Fibroblast of the aortic adventitia (primary cell): ENCODE measurements at places on chromosomes 12 and 14. TPM values are rescaled to one million over a fixed set of nuclear protein-coding genes. Genes with fewer than 3 reads are reported as not detected.

CACNA2D4 gene
- 0.08 and 0.27 TPM in 2 replicates for total RNA-seq

SSPN gene
- 9.3 and 23.0 TPM in 2 replicates for total RNA-seq

KRT3 gene
- total RNA-seq = not detected in 2 replicates

SLC6A12 gene
- not detected in 2 replicates for total RNA-seq

PFDN5 gene
- 441 and 577 TPM in 2 replicates for total RNA-seq

FZD10 gene
- not detected in 2 replicates for total RNA-seq

GPR132 gene
- 0.09 and 0.16 TPM in 2 replicates for total RNA-seq

KRT79 gene
- not detected in 2 replicates for total RNA-seq

SCYL2 gene
- 49.1 and 49.4 TPM in 2 replicates for total RNA-seq

CLEC4C gene
- not detected in 2 replicates for total RNA-seq

GDF11 gene
- total RNA-seq = 2.4 and 4.7 TPM in 2 replicates

ASIC1 gene
- total RNA-seq = 4.9 and 5.2 TPM in 2 replicates

SIRT4 gene
- 0.90 and 3.6 TPM in 2 replicates for total RNA-seq

ANKRD33 gene
- 0.09 TPM in 1 of 2 replicates, not detected in the other for total RNA-seq

C12orf57 gene
- 100 and 156 TPM in 2 replicates for total RNA-seq

VTI1B gene
- total RNA-seq = 48.5 and 69.0 TPM in 2 replicates

GRCh38 chr14:77583657-77584056 lies 32.8 kb downstream of the SPTLC2 start:
- DNase-seq = no peak

DNA sequence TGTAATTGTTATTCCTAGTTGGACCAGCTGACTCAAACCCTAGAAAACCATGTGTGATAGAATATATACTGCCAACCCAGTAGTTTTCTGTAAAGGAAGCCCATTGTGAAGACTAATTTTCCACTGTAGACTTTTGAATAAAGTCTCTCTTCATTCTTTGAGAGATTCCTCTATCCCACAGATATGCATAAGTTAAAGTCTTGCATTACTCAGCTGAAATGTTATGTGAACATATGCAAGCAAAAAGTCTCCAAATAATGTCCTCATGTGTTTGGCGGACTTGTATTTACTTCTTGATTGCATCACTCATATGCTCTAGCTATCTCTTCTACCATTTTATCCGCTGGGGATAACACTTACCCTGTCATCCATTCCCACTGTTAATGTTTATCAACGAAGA lies 35.1 kb upstream of the OTOGL start:
- no peak for DNase-seq

- peak; percentile 42 for DNase-seq
Observed at GRCh38 chr12:122096591-122097149, 18.1 kb downstream of the MLXIP start.

DNA sequence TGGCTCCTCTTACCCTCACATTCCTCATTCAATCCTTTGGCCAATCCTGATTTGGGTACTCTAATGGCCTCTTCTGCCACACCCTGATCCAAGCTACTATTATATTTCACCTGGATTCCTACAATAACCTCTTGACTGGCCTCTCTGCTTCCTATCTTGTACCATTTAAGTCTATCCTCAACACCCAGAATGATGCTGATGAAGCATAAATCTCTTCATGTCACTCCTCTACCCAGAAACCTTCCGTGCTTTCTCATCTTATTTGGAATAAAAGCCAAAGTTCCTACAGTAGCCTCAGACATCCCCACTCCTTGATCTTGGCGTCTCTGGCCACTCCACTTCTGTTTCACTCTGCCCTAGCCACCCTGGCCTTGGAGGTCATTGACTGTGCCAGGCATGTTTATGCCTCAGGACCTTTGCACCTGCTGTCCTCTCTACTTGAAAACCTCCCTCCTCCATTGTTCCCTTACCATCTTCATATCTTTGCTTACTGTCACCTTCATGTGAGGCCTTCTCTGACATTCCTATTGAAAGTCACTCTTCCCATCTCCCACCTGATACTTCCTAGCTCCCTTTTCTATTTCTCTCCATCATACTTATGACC lies 46.4 kb upstream of the NRXN3 start:
- DNase-seq = no peak

GRCh38 chr12:124512667-124513296 lies 54.6 kb downstream of the NCOR2 start:
- DNase-seq = peak; percentile 95

GRCh38 chr14:104604458-104605449 lies at the start of gene TMEM179:
Gene TMEM179 (minus strand): TSS chr14:104604772. CDS start chr14:104604741, 31 bp downstream.
- no peak for DNase-seq

GRCh38 chr12:104060791-104061190 lies 3.5 kb upstream of the HCFC2 start:
- no peak for DNase-seq

DNA sequence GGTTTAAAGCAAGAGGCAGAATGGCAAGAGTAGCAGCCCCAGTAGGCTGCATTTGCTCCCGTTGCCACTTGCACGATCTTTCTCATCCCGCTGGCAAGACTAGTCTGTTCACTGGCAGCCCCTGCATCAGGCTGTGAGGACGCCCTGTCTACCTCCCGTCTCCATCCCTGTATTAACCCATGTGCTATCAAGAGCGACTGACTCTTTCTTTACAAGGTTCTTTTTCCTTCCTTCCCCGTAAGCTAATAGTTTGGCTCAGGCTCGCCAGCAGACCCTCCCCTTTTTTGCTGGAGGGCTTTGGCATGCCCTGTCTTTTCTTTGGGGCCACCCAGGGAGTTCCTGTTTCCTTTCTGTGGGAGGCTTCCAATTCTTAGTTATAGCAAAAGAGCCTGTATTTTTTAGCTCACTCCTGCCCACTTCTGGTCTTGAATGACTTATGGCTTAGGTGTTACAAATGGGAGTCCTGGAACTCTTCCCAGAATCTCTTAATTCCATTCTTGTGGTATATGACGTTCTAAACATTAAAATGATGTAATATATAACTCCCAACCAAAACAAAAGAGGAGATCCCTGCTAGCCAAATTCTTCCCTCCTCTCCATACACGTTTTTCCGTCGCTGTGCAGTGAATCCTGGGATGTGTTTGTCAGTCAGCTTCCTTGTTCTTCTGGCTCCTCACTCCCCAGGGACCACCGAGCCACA lies 149.0 kb downstream of the PRKCH start:
- peak; percentile 97 for DNase-seq

- peak; percentile 93 for DNase-seq
Observed at GRCh38 chr12:123633379-123634141, at the start of the genes EIF2B1 and GTF2H3. Gene EIF2B1 (minus strand): TSS chr12:123633686. CDS start chr12:123633557, 129 bp downstream. Gene GTF2H3 (plus strand): TSS chr12:123633829. CDS start chr12:123633860, 31 bp downstream.

DNA sequence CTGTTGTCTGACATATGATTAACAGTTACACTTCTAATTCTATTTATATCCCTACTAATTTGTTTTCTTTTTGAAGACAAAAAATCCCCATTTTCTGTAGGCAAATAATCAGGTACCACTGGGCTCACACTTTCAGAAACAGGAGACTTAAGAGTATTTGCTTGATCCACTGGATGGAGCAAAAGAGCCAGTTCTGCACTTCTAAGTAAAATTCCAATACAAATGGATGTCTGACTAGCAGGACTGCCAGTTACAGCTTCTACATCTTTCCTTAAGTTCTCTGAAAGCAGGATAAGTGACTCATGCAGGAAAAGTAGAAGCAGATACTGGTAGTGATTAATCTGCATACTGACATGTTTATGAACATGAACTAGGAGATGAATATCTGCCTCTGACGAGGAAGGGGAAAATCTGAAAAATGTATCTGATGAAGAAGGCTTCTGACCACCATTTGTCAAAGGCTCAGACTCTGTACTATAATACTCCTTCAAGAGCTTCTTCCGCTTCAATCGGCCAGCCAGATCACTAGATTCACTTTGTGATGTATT lies 73.8 kb upstream of the ANKS1B start:
- DNase-seq = peak; percentile 92

DNA sequence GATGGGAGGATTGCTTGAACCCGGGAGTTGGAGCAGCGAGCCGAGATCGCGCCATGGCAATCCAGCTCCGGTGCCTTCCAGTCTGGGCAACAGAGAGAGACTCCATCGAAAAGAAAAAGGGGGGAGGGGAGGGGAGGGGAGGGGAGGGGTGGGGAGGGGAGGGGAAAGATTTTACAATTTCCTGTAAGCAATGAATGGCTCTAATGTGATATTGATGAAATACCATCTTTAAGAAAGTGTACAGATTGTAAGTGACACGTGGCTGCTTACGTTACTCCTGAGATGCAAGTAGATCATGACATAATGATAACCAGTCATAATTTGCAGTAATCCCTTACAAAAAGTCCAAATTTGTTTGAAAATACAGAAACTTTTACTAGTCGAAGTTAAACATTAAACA lies 1.4 kb downstream of the SLC25A21 start:
- DNase-seq = no peak

GRCh38 chr12:93762059-93762719 lies 85.0 kb downstream of the CRADD start:
- DNase-seq = peak; percentile 30

- DNase-seq = no peak
Observed at GRCh38 chr14:79413734-79414428, 797.4 kb downstream of the DIO2 start.

DNA sequence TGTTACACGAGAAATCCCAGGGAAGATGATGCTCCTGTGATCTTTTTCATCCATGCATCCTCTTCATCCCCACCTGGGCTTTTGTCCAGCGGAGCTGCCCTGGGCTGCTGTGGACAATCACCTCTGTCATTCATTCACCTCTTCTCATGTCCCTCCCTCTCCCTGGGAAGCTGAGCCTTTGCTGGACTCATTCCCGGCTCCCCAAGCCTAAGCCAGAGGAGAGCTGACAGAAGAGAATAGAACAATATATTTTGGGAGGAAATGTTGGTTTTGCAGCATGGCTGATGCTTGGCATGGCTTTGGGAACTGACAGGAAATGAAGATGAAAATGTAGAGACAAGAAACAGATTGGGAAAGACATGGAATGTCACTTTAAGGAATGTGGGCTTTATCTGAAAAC lies 177.4 kb downstream of the DICER1 start:
- no peak for DNase-seq

- peak; percentile 68 for DNase-seq
Observed at GRCh38 chr12:2323532-2324255, 270.9 kb downstream of the CACNA1C start.

DNA sequence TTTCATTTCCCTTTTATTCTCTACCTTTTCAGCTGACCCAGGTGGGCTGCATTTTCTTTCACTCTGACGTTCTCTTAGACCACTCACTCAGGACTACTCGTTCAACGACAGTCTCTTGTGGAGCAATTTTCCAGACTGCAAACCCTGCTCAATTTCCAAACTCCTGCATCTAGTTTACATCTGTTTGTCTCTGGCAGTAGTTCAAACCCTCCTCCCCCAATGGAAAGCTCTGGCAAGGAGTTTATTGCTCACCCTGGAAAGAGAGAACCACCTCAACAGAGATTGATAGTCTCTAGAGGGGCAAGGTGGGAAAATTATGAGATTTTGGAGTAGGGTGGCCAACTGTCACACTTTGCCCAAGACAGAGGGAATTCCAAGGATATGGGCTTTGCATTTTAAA lies 130.2 kb downstream of the TSHR start:
- no peak for DNase-seq

DNA sequence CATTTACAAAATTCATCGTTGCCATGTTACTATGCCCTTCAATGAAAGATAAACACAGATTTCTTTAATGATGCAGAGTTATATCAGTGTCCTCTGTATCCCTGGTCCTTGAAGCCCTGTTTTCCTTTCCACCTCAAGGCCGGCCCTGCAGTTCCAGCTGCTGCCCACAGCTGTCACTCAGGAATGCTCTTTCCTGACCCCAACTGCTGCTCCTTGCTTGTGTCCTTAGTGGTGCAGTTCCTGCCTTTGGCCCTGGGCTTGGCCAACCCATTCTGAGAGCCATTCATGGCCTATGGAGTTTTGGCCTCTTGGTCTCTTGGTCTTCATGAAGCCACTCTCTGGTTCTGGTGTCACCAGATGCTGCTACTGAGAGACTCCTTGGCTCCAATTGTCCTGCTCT lies 93.1 kb downstream of the GAS2L3 start:
- DNase-seq = no peak

GRCh38 chr12:54004841-54005530 lies 3.8 kb upstream of the HOXC8 start:
- peak; percentile 19 for DNase-seq

DNA sequence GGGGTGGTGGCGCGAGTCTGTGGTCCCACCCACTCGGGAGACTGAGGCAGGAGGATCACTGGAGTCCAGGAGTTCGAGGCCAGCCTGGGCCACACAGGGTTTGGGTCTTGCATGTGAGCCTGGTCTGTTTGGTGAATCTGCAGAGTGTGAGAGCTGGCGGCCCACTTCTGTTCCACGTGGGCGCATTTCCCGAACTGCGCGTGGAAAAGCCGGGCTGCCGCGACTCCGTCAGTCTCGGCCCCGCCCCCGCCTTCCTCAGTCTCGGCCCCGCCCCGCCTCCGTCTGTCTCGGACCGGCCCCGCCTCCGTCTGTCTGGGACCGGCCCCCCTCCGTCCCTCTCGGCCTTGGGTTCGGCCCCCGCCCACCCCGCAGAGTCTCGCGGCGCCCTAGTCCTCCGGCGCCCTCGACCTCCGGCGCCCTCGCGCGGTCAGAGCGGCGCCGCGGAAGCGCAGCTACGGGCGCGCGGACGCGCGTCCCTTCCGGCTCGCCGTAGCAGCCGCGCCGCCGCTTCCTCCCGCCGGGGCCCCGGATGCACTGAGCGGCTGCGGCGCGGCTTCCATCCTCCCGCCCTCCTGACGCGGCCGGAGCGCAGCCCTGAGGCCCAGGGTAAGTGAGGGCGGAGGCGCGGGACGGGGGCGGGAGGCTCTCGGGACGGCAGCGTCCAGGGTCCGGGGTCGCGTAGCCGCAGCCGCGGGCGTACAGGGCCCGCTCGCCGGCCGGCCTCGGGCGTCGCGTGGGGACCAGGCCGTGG lies at the start of gene EP400:
Gene EP400 (plus strand): TSS at position 512 of the 751 bp plus-strand sequence. CDS start 10,678 bp downstream, outside the sequence.
- peak; percentile 87 for DNase-seq

GRCh38 chr12:50065726-50066310 lies 8.4 kb downstream of the ASIC1 start:
- no peak for DNase-seq

- DNase-seq = no peak
Observed at GRCh38 chr12:105363890-105364289, 33.4 kb downstream of the C12orf75 start.

DNA sequence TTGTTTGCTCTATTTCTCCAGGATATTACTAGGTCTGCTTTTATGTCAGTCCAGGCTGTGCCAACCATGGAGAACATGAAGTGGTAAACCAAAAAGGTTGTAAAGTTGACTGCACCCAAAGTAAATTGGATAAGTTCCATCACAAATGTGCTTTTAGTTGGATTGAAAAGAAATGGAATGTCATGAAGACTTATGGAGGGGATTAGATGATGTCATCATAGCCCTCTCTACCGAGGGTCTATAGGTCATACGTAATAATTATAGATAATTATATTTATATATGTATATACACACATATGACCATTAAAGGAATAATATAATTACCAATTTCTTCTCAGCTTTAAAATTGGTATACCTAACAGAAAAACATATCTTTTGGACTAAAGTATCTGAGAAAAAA lies 714.9 kb downstream of the NOVA1 start:
- DNase-seq = no peak

DNA sequence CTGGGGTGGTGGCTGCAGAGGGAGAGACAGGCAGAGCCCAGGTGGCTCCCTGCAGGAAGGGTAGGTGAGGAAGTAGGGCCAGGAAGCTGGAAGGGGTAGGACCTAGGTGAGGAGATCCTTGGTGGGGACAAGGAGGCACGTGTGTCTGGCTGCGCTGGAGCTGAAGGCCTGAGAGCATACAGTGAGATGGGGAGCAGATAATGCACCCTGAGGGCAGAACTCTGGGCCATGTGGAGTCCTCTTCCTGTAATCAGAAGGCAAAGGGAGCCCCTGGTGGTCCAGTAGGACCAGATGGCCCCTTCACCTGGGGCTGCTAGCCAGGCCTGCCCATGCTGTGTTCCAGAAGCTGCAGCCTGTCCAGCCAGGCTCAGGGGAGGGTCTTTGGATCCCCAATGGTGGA lies 15.3 kb upstream of the KRT80 start:
- DNase-seq = no peak
